ENCODE measurements at places on chromosomes 4 and X.

DNA sequence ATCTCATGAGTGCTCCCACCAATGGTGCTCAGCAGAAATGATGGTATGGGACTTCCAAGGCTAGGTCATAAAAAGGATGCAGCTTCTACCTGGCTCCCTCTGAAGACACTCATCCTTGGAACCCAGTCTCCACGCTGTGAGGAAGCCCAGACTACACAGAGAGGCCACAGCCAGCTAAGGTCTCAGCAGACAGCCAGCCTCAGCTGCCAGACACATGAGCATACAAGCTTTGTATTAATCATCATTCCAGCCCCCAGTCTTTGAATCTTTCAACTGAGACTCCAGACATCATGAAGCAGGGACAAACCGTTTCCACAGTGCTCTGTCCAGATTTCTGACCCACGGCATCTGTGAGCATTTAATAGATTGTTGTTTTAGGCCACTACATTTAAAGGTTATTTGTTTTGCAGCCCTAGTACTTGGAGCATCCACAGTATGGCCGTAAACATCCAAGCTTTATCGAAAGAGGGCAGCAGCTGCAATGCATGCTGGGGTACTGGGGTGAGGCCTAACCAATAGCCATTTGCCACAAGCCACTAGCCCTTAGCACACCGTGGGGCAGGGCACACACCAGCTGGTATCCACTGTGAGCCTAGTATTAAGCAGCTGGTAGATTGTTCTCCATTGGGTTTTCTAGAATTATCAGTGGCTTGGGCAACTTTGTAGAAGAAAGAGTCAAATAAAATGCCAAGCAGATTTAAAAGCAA lies 449.1 kb downstream of the BCOR start:
- no peak for DNase-seq

GRCh38 chr4:175773566-175773965 lies 38.5 kb downstream of the GPM6A start:
- DNase-seq = no peak

- no peak for DNase-seq
Measured at GRCh38 chrX:133151336-133151735, 54.4 kb upstream of the USP26 start.

- DNase-seq = no peak
Measured at GRCh38 chrX:8955511-8955910, 78.4 kb downstream of the FAM9B start.

DNA sequence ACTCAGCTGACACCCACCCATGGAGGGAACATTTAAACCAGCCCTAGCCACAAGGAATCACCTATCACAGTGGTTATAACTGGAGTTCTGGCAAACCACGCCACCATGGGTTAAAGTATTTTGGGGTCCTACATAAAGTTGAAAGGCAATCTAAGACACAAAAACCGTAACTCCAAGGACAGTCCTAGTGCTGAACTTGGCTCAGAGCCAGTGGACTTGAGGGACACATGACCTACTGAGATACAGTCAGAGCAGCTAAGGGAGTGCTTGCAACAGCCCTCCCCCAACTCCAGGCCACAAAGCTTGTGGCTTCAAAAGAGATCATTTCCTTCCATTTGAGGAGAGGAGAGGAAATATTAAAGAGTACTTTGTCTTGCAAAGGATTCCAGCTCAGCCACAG lies 300.5 kb downstream of the FGF13 start:
- no peak for DNase-seq

DNA sequence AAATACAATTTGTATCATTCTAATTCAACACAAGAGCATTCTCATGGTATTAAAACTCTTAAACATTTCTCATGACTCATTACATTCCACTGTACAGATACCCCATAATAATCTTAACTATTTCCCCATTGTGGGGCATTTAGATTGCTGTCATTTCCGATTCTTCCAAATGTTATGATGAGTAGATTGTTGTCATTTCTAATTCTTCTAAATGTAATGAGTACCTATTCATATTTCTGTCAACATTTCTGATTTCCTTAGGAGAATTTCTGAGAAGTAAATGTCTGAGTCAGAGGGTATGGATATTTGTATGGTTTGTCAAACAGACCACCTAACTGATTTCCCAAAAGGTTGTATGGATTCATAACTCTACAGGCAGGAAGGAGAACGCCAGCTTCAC lies 8.3 kb downstream of the S100G start:
- no peak for DNase-seq

DNA sequence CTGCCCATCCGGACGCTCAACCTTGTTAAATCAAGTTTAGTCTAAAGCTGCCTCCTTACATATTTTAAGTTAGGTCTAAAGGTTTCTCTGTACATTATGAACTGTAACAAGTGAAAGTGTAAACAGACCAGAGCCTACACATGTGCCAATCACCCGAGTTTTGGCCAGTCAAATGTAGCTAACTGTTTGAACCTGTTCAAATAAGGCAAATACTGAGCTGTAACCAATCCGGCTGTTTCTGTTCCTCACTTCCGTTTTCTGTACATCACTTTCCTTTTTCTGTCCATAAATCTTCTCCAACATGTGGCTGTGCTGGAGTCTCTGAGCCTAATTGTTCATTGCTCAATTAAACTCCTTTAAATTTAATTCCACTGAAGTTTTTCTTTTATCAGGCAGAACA lies 113.3 kb upstream of the SHISA3 start:
- DNase-seq = no peak

DNA sequence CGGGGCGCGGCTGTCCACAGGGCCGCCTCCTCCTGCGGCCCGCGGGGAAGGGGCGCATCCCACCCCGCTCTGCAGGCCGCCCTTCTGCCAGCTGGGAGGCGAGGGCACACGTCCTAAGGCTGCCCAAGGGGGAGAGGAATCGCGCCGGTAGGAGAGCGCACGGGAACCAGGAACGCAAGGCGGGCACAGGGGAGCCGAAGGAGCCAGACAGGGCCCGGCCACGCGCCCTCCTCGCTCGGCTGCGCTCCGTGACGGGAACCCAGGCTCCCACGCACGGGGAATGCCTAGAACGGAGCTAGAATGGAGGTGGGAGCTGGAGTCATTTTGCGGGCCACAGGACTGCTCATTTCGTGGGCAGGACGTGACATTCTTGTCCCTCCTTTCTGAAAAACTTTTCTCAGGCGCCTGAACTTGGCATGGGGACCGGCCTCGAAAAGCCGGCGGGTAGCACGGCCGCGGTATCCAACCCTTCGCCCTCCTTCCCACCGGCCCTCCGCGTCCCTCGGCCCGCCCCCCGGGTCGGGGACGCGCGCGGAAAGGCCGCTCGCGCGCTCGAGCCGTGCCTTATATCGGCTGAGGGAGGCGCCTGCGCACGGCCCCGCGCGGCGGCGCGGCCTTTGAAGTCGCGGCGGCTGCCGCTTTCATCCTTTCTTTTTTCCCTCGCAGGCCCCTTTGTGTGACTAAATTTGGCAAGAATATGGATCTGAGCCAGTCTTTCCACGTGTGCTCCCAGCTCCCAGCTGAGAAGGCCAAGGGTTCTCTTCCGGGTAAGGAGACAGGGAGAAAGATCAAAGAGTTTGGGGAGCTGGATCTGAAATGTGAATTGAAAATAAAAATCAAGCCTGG lies 4.2 kb upstream of the LEF1 start:
- peak; percentile 60 for DNase-seq

DNA sequence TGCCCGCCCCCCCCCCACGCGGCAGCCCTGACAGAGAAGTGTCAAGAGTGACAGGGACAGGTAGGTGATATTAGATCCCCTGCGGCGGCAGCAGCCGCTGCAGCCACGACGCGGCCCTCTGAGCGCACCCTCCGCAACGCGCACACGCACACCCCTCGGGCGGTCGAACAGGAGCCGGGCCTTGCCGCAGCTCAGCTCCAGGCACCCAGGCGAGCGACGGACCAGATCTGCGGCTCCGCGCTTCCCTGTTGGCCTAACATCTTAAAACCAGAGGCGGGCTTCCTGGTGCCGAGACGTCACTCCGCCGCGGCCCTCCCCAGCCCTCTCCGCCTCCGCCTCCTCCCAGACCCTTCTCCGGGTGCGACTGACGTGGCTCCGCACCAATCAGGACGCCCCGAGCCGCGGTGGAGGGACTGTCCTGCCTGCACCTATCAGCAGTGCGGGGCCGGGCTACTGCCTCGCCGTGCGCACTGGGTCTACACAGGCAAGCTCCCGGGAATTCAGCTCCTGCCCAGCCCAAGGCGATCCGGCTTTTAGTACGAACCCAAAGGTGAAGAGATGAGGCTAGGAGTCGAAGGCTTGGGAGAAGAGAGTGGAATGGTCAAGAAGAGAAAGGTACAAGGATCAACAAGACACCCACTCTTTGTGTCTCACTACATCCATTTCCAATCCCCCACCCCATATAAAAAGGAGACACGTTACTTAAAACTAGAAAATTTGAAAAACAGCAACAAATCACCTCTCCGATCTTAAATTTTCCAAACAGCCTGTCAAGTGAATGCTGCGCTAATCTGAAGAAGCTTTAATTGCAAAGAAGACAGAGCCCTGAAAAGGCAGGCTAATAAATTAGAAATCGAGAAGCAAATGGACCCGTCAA lies at the start of gene PITX2:
PITX2 (minus strand) TSS at position 237 of the 877 bp plus-strand sequence. CDS start 617 bp downstream, outside the sequence.
- peak; percentile 22 for DNase-seq

- no peak for DNase-seq
Measured at GRCh38 chr4:141406237-141406636, 185.5 kb downstream of the ZNF330 start.

- no peak for DNase-seq
Measured at GRCh38 chr4:158202481-158202880, 7.8 kb upstream of the TMEM144 start.
